ENCODE measurements at places on chromosomes 3 and 15.

DNA sequence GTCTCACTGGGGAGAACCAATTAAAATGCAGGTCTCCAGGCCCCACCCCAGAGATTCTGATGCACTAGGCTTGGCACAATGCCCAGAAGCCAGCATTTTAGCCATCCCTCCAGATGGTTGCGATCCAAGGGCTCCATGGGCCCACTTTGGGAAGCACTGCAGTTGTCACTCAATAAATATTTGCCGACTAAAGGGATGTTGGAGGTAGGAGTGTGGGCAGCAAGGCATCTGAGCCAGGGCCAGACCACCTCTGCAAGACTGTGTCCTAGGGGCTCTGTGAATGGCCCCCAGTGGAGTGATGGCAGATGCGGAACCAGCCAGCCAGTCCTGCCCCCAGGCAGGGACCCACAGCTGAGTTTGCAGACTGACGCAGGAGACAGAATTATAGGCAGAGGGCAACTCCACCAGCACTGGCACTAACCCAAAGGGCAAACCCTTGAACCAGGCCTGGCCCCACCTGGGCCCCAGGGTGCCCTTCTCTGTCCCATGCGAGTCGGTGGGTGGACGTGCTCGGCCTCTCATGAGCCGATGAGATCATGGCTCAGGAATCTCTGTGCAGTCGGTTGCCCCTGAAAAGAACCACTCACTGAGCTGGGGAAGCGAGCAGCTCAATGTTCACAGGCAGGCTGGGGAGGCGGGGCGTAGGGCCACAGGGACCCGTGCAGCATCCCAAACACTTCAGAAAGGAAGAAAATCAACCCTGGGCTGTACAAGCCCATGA lies 49.7 kb downstream of the SEMA5B start:
- no peak for DNase-seq

DNA sequence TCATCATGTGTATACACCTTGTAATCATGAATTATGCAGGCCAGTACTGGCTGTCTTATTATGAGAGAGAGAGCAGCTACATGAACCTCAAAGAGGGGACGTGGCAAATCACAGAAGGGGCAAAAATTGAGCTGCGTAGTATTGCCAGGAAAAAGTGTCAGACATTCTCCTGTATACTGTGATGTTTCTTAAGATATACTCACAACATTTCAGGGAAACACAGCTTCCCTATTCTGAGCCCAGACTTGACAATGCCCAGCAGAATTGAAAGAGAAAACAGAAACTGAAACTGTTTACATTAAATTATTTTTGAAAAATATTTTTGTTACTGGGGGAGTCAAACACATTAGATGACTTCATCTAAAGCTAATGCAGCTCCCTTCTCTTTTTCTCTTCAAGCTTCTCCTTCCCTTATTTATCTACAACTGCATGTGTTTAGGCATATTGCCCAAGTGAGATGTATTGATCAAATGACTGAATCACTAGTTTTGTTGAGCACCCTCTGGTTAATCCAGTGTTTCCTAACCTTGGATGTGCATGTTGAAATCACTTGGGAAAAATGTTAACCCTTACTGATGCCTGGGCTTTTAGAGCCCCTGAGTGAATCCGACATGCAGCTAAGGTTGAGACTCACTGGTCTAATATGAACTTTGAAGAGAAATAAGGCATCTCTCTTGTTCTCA lies 39.5 kb downstream of the CADPS start:
- DNase-seq = no peak

- no peak for DNase-seq
Observed at GRCh38 chr3:13054341-13055285, 18.6 kb downstream of the IQSEC1 start.

GRCh38 chr3:196140224-196140623 lies 58.3 kb upstream of the TFRC start:
- no peak for DNase-seq

DNA sequence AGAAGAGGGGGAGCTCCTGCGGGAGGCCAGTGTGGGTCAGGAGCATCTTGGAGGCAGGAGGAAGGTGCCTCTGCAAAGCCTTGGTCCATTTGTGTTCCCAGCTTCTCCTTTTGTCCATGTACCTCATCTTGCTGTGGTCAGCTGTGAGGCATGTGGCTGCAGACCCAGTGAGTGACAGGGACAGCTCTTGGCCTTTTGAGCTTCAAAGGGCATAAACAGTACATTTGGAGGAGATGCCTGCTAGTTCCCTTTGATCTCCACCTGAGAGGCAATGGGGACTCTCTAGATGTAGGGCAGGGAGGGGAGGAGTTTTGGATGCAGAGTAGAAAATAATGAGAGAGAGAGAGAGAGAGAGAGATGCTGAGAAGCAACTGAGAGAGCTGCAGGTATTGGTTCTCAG lies 270.0 kb downstream of the TLE3 start:
- no peak for DNase-seq

DNA sequence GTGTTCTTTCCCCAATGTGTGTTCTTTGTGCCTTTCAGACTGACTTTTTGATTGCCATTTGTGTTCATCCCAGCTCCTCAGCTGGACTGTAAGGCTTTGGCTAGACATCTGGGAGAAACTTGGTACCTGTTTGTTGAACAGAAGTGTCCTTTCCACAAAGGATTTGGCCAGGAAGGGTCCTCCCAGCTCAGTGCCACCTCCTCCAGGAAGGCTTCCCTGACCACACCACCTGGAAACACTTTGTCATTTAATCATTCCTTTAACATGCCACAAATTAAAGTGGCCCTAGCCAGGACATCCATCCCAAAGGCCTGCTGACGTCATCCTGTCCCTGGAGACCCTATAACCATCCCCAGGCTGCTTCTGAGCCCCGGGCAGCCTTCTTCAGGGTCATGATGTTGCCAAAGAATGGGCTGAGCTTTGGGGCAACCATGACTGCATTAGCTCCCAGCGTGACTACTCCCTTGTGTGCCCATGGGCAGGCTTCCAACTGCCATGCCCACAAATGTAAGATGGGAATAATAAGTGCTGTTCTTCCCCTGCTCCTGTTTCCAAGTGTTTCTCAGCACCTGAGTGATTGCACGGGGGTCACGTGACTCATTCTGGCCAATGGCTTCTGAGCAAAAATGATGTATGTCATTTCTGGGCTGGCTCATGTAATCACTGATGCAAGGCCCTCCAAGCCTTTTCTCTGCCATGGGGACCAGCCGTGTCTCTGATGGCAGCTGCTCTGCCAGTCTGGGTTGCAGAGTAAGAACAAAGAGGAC lies 112.5 kb upstream of the SMAD3 start:
- DNase-seq = no peak

DNA sequence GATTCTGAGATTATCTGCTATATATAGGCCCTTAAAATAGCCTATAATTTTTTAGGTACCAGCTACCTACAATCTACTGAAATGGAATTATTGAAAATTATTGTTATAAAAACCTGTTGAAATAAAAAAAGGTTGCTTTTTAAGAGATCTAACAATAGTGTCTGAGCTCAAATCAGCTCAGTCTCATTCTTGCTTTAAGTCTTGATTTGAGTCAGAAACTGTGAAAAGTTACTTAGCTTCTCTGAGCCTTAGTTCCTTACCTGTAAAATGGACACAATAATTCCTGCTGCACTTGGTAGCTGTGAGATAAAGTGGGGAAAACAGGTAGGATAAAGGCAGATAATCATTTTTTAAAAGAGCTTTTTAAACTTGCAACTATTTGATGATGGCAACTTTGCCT lies 118.8 kb upstream of the UBE2E2 start:
- DNase-seq = no peak

- DNase-seq = no peak
Observed at GRCh38 chr3:47877290-47877689, 74.4 kb downstream of the DHX30 start.

GRCh38 chr3:150242220-150242936 lies 165.7 kb upstream of the TSC22D2 start:
- no peak for DNase-seq

- no peak for DNase-seq
Observed at GRCh38 chr3:49244581-49245205, 32.3 kb downstream of the C3orf62 start.

DNA sequence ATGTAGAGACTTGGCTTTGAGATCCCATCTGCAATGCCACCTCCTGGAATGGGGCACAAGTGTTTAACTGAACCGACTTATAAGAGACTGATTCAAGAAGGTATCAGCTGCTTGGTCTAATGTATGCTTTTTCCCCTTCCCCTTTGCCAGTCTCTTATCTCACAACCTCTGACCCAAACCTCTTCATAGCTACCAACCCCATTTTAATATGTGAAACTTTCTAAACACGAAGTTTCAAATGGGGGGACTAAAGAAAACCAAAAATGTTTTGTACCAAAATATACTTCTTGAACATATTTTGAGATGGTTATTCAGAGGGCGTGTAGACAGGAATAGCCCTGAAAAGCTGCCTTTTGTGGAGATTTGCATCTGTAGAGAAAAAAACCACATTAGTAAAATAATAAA lies 73.1 kb downstream of the OXSM start:
- DNase-seq = no peak

- DNase-seq = no peak
Observed at GRCh38 chr3:105950881-105951600, 82.2 kb upstream of the CBLB start.

DNA sequence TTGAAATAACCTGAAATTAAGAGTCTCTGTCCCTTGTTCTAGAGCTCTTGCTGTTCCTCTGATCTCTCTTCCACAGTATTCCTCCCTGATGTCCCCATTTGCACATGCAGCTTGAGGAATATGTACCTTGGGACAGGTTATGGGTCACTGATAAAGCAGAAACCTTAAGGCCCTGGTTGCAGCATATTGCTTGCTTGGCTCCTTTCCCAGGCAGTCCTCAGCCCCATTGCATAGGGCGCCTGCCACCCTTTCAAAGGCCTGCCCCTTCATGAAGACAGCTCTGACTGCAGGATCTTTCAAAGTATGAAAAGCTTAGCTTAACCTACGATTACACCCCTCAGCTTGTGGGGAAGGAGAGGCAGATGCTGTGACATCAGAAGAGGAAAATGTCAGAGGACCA lies 51.6 kb downstream of the WDR76 start:
- DNase-seq = no peak

DNA sequence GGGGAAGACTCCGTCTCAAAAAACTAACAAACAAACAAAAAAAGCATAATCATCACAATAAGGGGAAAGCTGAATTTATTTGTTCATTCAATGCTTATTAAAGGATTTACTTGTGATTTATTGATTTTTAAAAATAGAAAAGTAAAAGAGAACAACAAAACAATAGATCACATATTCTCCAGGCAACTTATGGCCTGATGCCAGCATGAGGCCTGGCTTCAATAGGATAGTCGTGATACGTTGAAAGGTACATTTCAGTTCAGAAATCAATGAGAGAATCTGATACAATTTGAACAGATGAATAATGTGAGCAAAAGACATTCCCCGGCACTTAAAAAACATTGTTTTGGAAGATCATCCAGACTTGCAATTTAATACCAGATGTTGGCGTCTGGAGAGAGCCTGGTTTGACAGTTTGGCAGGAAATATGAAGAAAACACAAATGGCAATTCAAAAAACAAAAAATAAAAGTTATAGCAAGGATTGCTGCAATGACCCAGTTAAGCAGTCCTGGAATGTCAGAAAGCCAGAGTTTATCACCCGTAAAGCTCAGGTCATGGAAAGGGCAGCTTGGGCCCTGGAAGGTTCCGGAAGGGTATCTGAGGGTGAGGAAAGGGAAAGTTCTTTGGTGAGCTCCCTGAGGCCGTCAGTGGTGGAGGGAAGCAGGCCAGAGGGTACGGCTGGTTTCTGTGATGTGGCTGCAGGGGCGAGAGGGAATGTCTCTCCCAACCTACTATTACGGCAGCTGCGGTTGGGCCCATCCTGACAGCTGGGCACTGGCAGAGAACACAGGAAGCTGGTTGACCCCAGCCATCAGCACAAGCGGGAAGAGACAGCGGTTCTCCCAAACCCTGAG lies 230.2 kb upstream of the HES1 start:
- no peak for DNase-seq

GRCh38 chr15:85289677-85290365 lies 90.6 kb upstream of the AKAP13 start:
- no peak for DNase-seq

DNA sequence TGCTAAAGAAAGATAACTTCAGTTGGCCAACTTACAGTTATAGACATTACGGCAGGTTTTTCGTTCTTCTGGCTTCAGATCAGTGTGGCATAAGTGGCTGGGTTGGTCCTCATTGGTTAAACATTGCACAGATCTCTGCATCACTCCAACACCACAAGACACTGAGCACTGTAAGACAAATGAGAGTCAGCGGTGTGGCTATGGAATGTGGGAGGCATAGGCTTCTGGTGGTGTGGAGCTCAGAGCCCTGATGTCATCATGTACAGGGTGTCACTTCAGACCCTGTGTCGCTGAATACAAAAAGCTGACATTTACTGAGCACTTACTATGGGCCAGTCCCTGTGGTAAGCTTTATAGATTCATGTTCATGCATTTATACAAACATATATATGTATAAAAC lies 146.0 kb downstream of the ADAMTS9 start:
- no peak for DNase-seq

DNA sequence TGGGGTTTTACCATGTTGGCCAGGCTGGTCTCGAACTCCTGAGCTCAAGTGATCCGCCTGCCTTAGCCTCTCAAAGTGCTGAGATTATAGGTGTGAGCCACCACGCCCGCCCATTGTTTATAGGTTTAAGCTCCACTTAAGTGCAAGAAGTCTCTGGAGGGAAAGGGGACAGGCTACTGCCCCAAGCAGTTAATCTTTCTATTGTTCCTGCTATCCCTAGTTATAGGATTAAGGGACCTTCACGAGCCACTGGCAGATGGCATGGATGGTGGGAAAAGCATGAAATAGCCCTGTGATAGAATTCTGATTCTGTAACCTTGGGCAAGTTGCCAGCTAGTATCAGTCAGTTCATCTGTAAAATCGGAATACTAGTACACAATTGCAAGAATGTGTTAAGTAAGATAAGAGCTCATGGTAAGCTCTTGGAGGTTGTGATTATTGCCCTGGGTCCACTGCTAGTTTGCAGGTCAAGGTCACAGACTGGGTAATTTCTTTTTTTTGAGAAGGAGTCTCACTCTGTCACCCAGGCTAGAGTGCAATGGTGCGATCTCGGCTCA lies 5.3 kb upstream of the RBPMS2 start:
- DNase-seq = no peak

DNA sequence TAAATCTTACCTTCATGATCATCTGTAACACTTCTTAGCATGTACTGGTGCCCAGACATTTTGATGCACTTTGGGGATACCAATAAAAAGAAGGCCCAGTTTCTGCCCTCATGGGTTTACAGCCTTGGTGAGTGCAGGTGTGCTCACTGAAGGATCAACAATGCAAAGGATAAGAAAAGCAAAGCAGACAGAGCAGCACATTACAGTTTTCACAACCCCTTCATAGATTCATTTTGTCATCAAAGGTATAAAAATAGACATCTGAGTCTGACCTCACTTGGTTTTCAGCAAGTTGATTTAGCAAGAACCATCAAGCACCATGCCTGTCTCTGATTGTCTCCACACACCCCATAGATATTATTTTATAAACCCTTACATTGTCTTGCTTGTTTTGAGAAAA lies 77.6 kb downstream of the BFSP2 start:
- no peak for DNase-seq

GRCh38 chr3:129837065-129837642 lies 56.4 kb downstream of the TMCC1 start:
- DNase-seq = no peak

- DNase-seq = no peak
Observed at GRCh38 chr3:74080056-74080461, 455.3 kb upstream of the PDZRN3 start.
